ENCODE measurements at places on chromosomes 2 and 18.
A peak's percentile ranks its signal among the peaks of the same experiment; 100 is the strongest.

DNA sequence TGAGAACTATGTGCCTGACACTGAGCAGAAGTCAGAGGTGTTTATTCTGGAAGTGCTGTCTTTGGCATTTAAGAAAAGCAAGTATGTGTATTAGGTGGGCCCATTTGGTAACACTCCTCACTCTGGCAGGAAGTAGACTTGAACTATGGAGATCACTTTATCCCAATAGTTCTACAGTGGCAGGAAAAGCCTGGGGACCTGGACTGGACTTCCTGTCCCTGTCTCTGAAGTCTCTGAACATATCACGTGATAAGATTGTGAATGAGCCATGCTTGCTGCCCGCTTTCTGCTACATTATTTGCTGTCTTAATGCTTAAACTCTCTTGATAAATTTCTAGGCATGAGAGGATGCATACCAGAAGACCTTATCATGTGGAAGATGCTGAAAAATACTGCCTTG, 203.7 kb downstream of the MYO3B start:
- no peak for DNase-seq

DNA sequence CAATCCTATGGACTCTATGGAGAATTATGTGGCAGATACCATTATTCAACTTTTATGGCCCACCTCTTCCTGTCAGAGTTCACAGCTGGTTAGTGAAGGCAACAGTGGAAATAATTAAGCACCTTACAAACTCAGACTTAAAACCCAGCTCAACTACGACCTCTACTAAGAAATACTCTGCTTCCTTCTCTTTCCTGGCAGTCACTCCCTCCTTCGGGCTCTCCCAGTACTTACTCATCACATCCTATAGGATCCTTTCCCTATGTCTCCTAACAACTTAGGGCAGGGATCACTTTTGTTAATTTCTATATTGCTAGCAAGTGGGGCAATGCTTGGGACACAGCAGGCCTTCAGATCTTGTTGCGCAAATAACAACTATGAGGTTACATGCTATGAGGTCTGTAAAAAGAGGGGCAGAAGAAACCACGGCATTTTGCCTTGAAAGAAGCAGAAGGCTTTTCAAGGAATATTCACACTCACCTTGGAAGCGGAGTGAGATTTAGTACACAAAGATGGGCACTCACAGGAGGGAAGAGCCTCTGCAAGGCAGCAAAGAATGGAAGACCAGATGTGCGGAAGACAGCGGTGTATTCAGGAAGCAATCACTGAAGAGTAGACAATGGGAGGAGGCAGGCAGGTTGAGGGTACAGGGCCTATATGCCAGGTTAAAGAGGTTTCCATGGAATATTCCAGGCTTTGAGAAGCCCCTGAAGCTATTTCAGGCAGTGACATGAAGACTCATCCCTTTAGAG, 2.1 kb downstream of the STK39 start:
- no peak for DNase-seq

DNA sequence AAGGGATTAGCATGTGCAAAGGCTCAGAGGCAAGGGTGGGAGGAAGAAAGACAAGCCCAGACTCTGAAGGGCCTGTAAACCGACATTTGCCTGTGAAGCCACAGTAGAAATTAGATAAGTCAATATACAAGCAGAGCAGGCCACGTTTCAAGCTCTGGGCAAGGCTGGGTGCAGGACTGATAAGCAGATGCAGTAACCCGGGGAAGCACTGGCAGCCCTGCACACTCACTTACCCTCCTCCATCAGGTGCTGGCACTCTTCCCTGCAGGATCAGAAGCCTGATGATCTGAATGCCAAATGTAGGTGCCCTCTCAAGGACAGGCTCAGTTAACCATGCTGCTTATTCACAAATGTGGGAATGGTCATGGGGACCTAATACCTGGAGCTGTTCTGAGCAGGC, 46.3 kb upstream of the RAB12 start:
- no peak for DNase-seq

- DNase-seq, result no peak
Observed at GRCh38 chr2:208186465-208186864, 3.4 kb downstream of the C2orf80 start.

- no peak for DNase-seq
Observed at GRCh38 chr2:56615760-56616159, 432.0 kb downstream of the CCDC85A start.

DNA sequence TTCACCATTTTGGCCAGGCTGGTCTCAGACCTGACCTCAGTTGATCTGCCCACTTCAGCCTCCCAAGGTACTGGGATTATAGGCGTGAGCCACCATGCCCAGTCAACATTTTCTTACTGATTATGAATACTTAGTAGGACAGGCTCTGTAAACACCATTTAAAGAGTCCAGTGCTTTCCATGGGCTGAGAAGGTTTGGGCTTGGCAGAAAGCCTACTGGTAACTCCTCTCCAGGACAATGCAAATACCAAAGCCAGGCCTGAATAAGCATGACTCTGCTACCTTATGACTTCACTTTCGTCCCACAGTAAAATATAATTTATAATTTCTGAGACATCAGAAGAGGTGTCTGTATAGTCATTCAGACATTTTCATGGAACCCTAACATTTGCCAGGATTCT, 60.2 kb upstream of the FAM117B start:
- DNase-seq, result peak; percentile 59

DNA sequence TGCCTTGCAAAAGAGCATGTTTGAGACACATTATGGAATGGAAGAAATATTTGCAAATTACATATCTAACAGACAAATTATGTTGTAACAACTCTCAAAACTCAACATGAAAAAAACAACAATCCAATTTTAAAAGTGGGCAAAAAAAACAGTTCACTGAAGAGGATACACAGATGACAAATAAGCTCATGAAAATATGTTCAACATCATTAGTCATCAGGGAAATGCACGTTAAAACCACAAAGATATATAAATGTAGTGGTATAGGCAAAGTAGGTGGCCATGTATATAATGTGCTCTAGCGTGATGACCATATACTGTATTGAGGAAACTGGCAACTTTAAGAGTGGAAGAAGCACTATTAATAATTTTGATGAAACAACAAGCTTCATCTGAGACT, 220.1 kb downstream of the IRS1 start:
- DNase-seq, result no peak

Data from kidney tubule cell (primary cell).